ENCODE measurements at places on chromosomes 3 and 15.

- DNase-seq: no peak
Measured at GRCh38 chr15:69154684-69155083, 5.8 kb upstream of the GLCE start.

- no peak for DNase-seq
Measured at GRCh38 chr15:76996526-76997401, 1.8 kb downstream of the PSTPIP1 start.

- no peak for DNase-seq
Measured at GRCh38 chr3:33956206-33956605, 157.8 kb downstream of the PDCD6IP start.

- DNase-seq: no peak
Measured at GRCh38 chr15:53323191-53323590, 436.3 kb downstream of the WDR72 start.

DNA sequence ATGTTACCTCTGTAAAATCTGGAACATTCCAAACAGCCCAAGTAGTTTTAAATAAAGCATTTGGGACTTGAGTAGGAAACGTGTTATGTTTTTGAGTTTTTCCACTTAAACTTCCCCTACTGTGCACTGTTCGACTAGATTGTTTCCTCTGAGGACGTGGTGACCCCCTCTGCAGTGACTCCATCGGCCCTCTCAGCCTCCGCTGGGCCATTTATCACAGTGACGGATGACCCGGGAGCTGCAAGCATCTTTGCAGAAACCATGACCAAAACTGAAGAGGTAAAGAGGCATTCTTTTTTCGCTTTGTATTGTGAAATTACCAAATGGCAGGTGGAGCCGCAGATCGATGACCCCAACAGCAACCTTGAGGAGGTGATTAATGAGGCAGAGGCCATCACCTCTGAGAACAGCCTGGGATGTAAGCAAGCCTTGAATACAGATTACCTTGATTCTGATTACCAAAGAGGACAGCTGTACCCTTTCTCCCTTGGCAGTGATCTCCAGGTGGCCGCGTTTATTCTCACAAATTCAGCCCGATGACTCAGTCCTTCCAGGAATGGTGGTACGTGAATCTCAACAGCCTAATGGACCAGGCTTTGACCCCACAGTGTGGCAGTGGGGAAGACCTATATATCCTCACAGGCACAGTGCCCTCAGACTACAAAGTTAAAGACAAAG lies 79.1 kb upstream of the FAN1 start:
- DNase-seq: no peak

DNA sequence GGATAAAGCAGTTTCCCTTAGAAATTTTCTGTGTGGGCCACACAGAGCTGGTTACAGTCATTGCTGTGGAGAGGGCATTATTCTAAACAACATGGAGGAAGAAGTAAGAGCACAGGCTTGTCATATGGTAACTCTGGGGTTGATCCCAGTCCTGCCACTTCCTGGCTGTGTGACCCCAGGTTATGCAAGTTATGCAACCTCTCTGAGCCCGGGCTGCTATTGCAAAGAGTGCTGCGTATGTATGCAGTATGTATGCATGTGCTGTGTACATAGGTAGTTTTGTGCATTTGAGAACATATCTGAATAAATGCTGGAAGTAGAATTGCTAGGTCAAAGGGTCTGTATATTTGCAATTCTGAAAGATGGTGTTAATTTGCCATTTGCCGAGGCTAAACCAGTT lies 9.2 kb downstream of the SPSB4 start:
- no peak for DNase-seq

GRCh38 chr3:99579246-99579645 lies 59.1 kb upstream of the COL8A1 start:
- DNase-seq: no peak

DNA sequence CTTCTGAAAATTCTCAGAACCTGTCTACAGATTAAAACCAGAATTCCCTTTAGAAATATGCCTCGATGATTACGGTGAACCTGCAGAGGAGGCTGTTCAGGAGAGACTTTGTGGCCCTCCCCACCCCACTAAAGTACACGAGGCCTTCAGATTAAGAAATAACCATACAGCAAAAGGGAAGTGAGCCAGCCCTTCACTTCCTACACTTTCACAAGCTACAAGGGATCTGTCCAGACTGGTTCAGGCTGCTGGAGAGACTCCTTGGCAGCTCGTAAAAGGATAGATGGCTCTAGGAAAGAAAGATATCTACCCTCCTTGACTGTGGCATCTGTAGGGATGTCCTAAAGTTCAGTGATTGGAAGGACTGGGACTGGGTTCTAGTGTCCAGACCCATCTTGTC lies 102.6 kb downstream of the ALDH1A2 start:
- DNase-seq: no peak

Data from stimulated activated CD8-positive, alpha-beta memory T cell treated with anti-CD3 and anti-CD28 coated beads, Interleukin-12 subunit alpha, Interleukin-12 subunit beta, amount 100 ng/mL, for 4 hours (primary cell).